ENCODE measurements at places on chromosomes 1 and 21.

- H3K4me1 ChIP-seq: peaks cover 2% of the 10 kb centered on the region
- no peak overlapping the region for H3K27ac ChIP-seq
- H3K4me3 ChIP-seq: no peak overlapping the region
- DNase-seq: no peak
- no peaks in the 10 kb centered on the region for H3K27me3 ChIP-seq
Measured at GRCh38 chr1:86277936-86278335, 118.2 kb downstream of the ODF2L start.

GRCh38 chr1:95084317-95085176 lies 11.8 kb upstream of the ALG14 start:
- H3K4me1 ChIP-seq: peaks cover 6% of the 10 kb centered on the region
- H3K27me3 ChIP-seq: no peaks in the 10 kb centered on the region
- peak; percentile 26 for DNase-seq
- no peaks in the 10 kb centered on the region for H3K36me3 ChIP-seq

- no peak for DNase-seq
- no peaks in the 10 kb centered on the region for H3K4me1 ChIP-seq
- no peak overlapping the region for H3K27ac ChIP-seq
- H3K4me3 ChIP-seq: no peak overlapping the region
- no peaks in the 10 kb centered on the region for H3K27me3 ChIP-seq
- H3K36me3 ChIP-seq: no peaks in the 10 kb centered on the region
Measured at GRCh38 chr1:14273811-14274210, 324.7 kb upstream of the KAZN start.

DNA sequence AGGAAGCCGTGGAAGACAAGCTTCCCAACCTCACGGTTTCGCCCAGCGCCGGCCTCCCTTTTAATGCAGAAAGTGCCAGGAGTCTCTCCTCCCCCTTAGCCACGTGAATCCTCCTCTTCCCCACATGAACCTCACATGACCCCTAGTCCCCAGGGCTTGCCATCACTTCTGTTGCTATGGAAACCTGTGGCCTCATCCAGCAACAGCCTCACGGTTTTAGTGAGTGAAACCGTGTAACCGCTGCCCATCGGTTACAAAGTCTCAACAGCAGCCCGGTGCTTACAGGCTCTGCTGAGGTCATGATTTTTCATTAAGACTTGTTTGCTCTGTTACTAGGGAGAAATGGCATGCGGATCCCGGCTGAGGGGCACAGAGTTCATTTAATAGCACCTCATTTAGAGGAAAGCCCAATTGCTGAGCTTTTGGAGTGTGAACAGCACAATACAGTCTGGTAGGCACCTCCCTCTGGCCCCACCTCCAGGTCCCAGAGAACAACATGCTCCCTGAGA lies 143.2 kb upstream of the BACE2 start:
- no peak overlapping the region for H3K27ac ChIP-seq
- peaks cover 3% of the 10 kb centered on the region for H3K4me1 ChIP-seq
- no peak for DNase-seq
- H3K4me3 ChIP-seq: no peak overlapping the region
- H3K36me3 ChIP-seq: no peaks in the 10 kb centered on the region

- no peak overlapping the region for H3K4me3 ChIP-seq
- no peaks in the 10 kb centered on the region for H3K36me3 ChIP-seq
- H3K4me1 ChIP-seq: no peaks in the 10 kb centered on the region
- no peak for DNase-seq
Measured at GRCh38 chr1:24865168-24865567, 64.9 kb downstream of the RUNX3 start.

DNA sequence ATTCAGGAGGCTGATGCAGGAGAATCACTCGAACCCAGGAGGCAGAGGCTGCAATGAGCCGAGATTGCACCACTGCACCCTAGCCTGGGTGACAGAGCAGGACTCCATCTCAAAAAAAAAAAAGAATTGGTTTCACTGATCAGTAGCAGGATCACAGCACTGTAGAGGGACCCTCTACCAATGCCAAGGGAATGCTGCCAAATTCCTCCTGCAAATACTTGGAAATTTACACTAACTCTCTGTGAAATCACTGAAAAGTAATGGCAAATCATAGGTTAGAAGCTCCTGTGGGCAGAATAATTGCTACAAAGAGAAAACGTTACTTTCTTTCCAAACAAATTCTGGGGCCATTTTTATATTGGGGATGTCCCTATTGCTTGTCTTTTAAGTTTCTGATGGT lies 6.7 kb upstream of the GPR25 start:
- no peaks in the 10 kb centered on the region for H3K4me1 ChIP-seq
- H3K27ac ChIP-seq: no peak overlapping the region
- no peak for DNase-seq
- H3K27me3 ChIP-seq: no peaks in the 10 kb centered on the region

DNA sequence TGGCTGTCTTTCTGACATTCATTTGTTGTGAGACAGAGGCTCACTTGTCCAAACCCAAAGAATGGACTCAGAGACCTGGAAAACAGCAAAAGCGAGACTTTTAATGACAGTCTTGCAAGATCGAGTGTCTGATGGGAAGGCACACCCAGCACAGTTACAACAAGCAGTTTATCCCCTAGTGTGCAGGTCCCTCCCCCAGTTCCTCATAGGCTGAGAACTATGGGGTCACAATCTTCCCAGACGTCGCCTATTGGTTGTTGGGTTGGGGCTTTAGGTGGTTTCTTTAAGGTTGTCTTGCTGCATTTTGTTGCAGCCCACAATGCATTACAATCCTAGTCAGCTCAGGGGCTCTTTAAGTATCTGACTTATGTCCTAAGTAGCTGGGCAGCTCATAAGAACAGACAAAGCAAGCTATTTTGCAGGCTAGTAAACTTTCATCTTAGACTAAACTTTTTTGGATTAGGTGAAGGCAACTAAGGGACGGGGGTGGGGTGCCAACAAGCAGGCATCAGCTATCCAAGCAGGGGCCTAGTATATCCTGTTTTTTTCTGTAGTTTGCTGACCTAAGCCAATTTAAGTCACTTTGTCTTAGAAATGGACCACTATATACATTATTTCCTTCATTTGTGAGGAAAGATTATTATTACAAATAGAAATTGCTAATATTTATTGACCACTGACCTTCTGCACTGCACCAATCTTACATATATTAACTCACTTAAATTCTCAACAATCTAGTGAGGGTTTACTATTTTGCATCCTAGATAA lies 151.8 kb downstream of the SETD4 start:
- no peaks in the 10 kb centered on the region for H3K27me3 ChIP-seq
- DNase-seq: no peak
- peak overlapping the region; percentile 5 for H3K27ac ChIP-seq
- peaks cover 14% of the 10 kb centered on the region for H3K4me1 ChIP-seq
- no peak overlapping the region for H3K4me3 ChIP-seq
- no peaks in the 10 kb centered on the region for H3K36me3 ChIP-seq

GRCh38 chr1:24557711-24558131 lies 1.8 kb downstream of the NCMAP start:
- peaks cover 4% of the 10 kb centered on the region for H3K4me1 ChIP-seq
- no peak for DNase-seq
- H3K36me3 ChIP-seq: no peaks in the 10 kb centered on the region
- no peak overlapping the region for H3K4me3 ChIP-seq

Measured in trophoblast cell (in vitro differentiated cells and primary cell).